ENCODE measurements at places on chromosomes 4 and X.

GRCh38 chr4:93827272-93827947 is 1.1 kb upstream of the ATOH1 start:
- peak; percentile 33 for DNase-seq

GRCh38 chr4:16722416-16722815 is 176.0 kb downstream of the LDB2 start:
- DNase-seq: no peak

- no peak for DNase-seq
Observed at GRCh38 chr4:39706741-39707511, 9.0 kb downstream of the UBE2K start.

DNA sequence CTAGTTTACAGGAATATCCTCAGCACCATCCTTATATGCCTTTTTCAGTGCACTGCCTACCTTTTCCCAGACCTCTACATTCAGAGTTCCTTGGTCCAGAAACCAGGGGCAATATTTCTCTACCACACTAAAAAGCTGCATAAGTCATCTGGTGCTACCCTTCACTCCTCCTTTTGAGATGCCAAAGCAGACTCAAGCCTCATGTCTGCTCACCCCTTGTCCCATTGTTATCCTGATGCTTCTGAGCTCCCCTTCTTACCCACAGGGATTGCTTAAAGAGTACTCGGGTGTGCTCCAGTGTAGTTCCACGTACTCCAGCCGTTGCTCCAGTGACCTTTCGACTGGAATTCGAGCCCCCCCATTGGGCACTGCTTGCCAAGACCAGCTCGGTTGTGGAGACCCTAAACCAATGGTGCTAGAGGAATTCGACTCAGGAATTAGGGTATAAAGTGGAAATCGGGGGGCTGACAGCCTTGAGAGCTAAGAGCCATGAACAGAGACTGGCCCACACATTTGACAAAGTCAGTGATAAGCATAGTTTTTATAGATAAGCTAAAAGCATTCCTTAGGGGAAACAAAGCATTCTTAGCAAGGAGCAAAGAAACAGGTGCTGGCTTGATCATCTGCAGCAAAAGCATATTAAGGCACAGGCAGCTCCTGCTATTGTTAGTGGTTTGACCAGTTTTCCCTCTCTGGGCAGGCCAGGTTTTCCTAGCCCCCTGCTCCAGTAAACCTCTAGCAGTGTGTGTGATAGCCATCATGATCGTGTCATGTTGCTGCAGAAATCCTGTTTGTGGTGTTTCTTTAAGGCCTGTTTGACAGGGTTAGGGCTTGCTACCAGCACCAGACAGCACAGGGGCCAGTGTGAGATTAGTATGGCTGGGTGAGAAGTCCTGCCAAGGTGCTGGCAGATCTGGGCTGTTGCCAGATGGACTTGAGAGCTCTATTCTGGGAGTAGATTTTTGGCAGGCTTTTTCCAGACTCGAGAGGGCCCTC is 57.5 kb upstream of the WDR1 start:
- DNase-seq: no peak

- peak; percentile 69 for DNase-seq
Observed at GRCh38 chr4:53587135-53587534, 4.2 kb downstream of the LNX1 start.

DNA sequence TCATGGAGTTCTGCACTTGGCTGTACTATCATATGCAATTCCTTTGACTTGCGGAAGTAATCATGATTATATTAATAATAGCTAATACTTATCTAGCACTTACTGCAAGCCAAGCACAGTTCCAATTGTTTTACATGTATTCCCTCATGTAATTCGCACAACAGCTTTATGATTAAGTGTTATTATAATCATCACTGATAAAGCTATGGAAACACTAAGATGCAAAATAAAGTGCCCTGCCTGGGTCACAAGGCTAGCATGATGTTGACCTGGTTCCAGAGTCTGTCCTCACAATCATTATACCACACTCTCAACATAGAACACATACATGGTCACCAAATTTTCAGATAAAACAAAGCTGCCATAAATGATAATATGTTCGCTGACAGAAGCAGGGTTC is 234.6 kb downstream of the FMR1NB start:
- DNase-seq: no peak

DNA sequence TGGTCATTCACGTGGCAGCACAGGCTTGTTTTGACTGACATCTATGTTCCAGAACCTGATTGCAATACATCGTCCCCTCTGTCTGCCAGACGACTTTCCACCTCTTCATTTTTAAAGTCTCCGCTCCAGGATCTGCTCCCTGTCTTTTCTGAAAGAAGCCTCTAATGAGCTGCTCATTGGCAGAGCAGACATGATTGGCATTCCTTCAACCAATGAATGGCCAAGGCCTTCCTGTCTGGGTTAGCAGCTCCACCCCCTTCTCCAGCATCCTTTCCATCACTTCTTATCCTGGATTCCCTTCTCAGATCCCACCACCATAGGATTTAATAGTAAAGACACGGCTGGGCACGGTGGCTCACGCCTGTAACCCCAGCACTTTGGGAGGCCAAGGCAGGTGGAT is 202.7 kb upstream of the KLF3 start:
- no peak for DNase-seq

DNA sequence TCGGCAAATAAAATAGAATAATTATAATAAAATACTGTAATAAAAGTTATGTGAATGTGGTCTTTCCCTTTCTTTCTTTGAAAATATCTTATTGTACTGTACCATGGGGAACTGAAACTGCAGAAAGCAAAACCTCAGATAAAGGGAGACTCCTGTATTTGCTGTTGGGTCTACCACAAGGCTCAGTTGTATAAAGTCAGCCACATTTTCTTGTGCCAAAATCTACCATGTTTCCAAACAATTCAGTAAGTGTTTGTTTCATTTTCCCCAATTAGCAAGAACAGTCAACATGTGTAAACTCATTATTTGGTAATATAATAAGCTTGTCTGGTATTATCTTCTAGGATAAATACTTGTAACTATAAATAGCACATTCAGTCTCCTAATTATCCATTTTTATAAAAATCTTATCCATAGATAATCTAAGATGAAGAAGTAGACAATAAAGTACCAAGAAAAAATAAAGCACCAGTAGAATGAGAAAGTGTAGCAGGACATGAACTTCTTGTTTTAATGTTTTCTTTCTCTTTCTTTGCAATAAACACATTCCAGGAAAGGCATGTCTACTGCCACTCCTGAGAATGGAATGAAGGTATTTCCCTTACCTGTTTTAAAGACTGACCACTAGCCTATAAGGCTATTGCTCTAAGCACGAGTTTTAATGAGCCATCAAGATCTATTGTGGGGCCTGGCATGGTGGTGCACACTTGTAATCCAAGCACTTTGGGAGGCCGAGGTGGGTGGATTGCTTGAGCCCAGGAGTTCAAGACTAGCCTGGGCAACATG is 15.0 kb upstream of the OTUD4 start:
- DNase-seq: peak; percentile 74

DNA sequence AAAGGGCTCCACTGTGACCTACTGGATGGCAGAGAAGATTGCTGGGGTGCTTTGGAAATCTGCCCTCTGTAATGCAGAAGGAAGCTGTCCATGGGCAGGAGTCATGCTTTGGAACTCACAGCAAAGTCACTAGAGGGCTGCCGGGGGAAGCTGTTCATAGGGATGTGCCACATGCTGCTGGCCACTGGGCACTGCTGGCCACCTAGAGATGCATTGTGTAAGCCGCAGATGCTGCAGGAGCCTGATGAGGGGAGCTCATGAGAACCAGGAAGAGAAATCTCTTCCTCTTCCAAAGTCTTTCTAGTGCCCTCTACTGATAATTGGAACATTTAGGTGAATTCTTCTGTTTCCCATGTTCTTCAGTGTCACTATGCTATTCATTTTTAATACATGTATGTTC is 31.2 kb upstream of the UXT start:
- no peak for DNase-seq

GRCh38 chr4:137226221-137226620 is 306.1 kb downstream of the PCDH18 start:
- no peak for DNase-seq

- no peak for DNase-seq
Observed at GRCh38 chrX:10117864-10118377, 38.9 kb upstream of the CLCN4 start.

GRCh38 chr4:141654098-141654497 is 17.7 kb downstream of the IL15 start:
- peak; percentile 12 for DNase-seq

DNA sequence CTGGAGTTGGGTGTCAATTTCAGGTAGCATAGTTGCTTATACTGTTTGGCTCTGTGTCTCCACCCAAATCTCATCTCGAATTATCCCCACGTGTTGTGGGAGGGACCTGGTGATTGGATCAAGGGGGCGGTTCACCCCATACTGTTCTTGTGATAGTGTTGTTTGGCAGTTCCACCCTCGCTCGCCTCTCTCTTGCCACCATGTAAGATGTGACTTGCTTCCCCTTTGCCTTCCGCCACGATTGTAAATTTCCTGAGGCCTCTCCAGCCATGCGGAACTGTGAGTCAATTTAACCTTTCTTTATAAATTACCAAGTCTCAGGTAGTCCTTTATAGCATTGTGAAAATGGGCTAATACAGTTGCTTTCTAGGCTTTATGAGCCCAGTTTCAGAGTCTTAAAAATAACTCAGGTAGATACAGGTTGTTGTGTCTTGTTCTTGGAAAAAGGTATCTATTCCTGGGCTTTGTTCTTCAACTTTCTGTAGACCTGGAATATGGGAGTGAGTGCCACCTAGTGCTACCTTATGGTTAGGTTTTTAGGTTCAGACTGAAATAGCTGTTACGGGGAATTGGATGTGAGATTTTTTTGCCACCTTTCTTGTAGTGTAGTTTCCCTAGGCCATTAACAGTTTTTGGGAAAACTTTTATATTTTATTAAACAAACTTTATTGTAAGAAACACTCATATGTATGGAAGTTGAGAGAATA is 15.6 kb downstream of the PGK1 start:
- no peak for DNase-seq

- DNase-seq: no peak
Observed at GRCh38 chr4:113637823-113638561, 123.5 kb downstream of the CAMK2D start.
